ENCODE measurements at places on chromosomes 6 and 20. TPM values are rescaled to one million over a fixed set of nuclear protein-coding genes. Genes with fewer than 3 reads are reported as not detected.

SLC22A16 gene
- not detected for total RNA-seq

RUNX2 gene
- total RNA-seq = 1.7 TPM

SLC35F1 gene
- total RNA-seq = 2.1 TPM

ADRM1 gene
- total RNA-seq = 140 TPM

TFAP2B gene
- under 0.01 TPM for total RNA-seq

SLCO4A1 gene
- 58.3 TPM for total RNA-seq

MOCS1 gene
- 17.9 TPM for total RNA-seq

MOG gene
- total RNA-seq = not detected

CD93 gene
- under 0.01 TPM for total RNA-seq
